ENCODE measurements at places on chromosomes 12 and 14.

GRCh38 chr12:16385782-16386646 lies 38.6 kb downstream of the MGST1 start:
- no peak for DNase-seq

DNA sequence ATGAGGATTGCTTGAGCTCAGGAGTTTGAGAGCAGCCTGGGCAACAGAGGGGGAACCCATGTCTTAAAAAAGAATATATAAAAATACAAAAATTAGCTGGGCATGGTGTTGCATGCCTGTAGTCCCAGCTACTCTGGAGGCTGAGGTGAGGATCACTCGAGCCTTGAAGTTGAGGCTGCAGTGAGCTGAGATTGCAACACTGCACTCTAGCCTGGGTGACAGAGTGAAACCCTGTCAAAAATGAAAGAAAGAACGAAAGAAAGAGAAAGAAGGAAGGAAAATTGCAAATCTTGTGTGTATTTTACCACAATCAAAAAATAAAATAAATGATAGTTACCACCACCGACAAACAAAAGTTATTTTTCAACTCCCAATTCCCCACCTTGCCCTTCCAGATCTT lies 45.3 kb downstream of the SPRING1 start:
- no peak for DNase-seq

GRCh38 chr14:64702493-64703394 lies 1.5 kb upstream of the PLEKHG3 start:
- no peak for DNase-seq

- no peak for DNase-seq
Measured at GRCh38 chr12:101038289-101038871, 171.7 kb downstream of the SLC5A8 start.

GRCh38 chr12:91367234-91367849 lies 184.7 kb upstream of the DCN start:
- no peak for DNase-seq

DNA sequence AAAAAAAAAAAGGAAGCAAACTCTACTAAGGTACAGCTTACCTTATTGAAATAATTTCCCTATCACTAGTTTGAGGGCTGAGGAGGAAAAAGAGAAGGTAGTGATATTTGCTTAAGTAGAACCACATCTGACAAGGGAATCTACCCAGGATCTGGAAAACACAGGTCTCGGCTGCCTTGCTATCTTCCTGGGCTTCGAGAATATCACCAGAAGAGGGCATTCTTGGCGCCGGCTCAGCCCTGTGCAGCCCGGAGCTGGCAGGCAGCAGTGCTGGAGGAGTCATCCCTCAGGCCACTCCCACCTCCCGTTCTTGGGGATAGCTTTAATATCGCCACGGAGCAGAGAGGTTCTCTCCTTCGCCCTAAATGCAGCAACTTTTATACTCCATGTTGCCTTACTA lies 1181.2 kb downstream of the VRK1 start:
- DNase-seq, result no peak

DNA sequence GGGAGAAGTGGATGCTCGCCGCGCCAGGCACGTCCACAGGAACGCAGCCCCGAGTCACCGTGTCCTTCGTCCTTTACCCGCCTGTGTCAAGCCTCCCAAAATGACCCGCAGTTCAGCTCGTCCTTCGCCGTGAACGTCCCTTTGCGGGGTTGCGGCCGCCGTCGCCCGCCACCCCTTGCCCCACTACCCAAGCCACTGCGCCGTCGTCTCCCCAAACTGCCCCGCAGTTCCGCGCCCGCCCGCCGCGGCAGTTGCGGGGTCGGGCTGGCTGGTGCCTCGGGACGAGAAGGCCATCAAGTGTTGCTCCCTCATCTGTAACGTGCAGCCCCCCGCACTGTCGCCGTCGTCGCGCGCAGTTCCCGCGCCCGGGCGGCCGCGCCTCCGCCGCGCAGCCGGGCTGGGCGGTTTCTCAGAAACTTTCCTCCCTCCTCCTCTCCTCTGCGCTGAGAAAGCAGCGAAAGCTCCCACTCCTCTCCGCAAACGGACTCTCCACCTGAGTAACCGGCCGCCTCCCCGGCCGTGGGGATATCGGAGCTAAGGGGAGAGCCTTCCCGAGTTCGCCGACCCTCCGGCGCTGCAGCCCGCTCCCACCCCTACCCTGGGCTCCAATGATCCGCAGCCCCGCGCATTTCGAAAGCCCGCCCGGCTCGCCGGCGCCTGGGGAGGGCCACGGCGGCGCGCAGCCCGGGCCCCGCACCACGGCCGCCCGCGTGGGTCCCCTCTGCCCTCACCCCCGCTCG lies 6.7 kb downstream of the CDKN1B start:
- no peak for DNase-seq

DNA sequence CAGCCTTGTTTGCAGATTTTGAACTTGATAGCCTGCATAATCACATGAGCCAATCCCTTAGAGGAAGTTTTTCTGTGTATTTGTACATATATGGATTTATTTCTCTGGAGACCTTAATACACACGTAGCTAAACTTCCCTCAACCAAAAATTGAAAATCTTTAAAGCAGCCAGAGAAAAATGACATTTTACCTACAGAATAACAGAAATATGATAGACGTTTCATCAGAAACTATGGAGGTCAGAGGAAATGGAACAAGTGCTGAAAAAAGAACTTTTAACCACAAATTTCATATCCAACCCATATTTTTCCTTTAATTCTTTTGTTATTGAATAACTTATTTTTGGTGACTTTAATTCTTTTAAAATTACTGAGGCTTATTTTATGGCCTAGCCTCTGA lies 177.7 kb downstream of the CCDC91 start:
- no peak for DNase-seq

DNA sequence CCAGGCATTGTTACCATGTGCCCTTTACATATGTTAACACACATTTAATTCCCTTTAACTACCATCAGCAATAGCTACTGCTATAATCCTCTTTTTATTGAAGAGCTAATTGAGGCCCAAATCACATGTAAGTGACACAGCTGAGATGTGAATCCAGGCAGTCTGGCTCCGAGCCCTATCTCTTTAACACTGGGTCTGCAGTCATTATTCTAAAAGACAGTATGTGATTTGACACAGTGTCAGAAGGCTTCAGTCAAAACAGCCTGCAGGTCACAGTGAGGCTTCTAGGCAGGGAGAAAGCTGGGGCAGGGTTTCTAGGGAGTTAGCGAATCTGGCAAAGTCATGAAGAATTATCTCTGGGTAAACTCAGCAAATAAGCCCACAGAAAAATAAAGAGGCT lies 148.2 kb downstream of the KIF21A start:
- no peak for DNase-seq
